ENCODE measurements at places on chromosomes 7 and 10.

DNA sequence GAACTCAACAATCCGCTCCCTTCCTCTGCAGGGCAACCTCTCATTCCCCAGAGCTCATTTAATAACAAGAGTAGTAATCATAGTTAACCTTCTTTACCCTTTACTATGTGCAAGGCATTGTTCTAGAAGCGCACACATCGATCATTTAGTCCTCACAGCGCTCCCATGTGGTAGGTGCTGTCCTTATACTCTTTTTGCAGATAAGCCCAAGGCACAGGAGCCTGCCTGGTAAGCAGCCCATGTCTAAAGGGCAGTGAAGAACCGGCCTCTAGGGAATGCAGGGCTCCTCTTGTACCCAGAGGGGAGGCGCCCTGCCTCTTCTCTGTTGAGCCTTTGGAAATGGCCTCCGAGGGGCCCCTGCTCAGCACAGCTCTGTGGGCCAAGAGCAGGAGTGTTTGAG, 14.3 kb downstream of the CHST3 start:
- DNase-seq, result no peak

- peak; percentile 71 for DNase-seq
These were observed 289.6 kb downstream of the SFMBT2 start for GRCh38 chr10:7121154-7121797.

DNA sequence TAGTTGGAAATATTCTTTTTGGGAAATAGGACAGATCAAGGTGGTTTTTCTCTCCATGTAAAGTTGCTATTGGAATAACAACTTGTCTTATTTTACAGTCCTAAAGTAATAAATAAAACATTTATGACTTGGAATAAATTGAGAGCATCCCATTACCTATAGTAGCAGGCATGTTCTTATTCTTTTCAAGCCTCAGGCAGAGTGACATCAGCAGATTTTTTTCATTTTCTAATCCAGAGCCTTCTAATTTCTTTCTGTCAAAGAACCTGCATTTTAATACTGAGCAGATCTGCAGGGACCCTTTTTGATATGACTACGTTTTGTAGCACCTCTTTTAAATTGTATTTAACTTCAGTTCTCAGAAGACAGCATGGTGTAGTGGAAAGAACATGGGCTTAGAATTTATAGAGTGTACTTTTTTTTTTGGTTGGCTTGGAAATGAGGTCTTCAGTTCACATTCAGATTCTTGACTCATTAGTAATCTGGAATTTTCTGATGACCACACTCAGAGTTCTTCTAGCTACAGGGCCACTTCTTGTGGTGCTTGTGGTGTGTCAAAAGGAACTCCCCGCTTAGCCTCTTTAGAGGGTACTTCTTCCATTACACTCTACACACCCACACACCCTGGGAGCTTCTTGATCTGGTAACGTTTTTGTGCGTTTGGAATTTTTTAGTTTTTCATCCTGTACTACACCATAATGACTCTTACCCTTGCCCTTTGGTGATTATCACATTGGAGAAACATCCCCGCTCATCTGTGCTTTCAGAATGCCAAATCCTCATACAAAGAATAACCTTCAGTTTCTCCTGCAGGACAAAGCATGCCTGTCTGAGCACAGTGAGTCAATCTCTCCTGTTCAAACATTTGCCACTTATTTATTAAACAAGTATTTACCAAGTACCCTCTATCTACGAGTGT, 34.6 kb downstream of the AGK start:
- DNase-seq, result peak; percentile 88

DNA sequence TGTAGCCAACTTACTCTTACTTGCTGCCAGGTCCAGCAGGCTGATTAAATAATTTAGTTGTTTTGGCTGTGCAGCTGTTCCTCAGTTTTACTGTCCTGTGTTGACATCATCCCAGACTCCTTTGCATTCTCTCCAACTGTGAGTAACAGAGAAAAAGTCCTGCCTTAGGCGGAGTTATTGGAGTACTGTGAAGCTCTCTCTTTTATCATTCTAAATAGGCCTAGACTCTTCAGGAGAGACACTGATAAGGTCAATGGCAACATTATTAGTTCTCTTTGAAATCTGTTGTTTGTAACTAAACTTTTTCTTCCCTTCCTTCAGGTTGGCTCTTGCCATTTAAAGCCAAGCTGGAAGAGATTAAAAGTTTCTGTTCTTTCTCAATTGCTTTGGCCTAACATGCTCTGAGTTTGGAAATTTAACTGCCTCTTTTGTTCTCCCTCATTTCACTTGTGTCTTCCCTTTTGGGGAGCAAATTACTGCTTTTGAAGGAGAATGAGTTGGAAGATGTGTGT, 215.7 kb upstream of the CSTF2T start:
- no peak for DNase-seq

DNA sequence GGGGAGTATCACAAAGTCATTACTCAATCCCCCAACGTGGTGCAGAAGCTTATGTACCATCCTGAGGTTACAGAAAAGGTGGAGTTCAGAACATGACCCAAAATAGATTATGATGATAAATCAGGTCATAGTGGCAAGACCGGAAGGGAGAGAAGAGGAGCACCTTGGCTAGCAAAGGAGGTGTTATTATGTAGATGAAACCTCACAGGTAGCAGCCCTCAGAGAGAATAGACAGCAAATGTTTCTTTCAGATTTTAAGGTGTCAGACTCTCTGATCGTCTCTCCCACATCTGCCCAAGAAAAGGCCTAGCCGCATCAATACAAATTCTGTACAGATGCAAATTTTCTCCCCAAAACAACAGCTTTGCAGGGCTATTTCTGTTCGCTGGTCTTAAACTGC, 88.3 kb upstream of the SEMA3D start:
- DNase-seq, result no peak

DNA sequence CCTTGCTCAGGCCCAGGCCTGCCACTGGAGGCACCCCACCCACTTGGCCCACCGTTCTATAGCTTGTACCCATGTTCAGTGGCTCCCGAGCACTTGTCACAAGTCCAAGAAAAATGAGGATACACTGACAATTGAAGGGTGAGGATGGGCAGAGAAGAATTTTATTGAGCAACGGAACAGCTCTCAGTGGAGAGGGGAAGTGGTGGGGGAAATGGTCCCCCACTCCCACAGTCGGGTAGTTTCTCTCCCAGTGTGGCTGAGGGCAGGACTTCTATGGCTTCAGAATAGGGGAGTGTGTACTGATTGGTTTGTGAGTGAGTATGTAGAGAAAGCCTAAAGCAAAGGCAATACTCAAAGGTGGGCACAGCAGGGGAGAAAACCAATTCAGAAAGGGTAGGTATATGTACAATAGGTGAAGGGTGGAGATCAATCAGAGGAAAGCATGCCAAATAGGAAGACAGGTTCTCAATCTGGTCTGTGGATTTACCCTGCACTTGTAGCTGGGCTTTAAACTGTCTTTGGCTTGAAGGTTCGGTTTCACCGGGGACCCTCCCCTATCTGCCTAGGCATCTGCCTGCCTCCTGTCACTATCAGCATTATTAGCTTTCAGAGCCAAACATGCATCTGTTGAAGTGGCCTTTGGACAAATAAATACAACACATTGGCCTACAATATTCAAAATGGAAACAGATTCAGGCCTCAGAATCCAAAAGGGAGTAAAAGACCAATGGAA, 8.9 kb upstream of the TSPAN13 start:
- DNase-seq, result no peak

DNA sequence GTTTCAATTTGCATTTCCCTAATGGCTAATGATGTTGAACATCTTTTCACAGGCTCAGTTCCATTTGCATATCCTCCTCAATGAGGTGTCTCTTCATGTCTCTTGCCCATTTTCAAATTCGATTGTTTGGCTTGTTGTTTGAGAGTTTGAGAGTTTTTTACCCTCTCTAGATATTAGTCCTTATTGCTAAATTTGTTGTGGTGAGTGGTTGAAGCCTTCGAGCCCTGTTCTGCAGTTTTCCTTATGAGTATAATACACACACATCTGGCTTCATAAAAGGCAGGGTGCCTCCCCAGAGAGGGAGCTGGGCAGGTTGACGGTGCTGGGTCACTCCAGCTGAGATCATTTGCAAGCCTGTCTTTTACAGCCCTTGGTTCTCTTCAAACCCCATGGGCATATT, 65.1 kb downstream of the RGS10 start:
- no peak for DNase-seq
